Right renal pelvis (tissue), 4 donors: ENCODE measurements at places on chromosomes 13 and 19. TPM values are rescaled to one million over a fixed set of nuclear protein-coding genes. Genes with fewer than 3 reads are reported as not detected.

DNA sequence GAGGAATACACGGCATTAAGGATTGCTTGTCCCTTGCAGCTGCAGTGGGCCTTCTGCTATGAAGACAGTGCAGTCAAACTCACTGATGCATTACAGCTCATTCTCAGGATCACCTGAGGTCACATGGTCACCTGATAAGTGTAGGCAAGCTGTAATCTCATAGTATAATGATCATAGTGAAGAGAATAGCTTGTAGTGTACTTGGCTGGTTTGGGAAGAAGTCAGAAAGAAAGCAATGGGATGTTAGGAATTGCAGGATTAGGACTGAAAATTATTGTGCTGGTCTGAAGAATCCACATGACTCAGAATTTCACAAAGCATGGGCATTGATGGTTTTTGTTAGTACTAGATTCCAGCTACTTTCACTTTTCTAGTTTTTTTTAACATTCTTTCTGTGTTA, 76.7 kb downstream of the MBNL2 start:
- DNase-seq, result no peak

GRCh38 chr19:30563691-30564090, 191.5 kb downstream of the ZNF536 start:
- DNase-seq, result no peak

GRCh38 chr19:29614046-29614445, 8.0 kb downstream of the POP4 start:
- DNase-seq, result no peak

DNA sequence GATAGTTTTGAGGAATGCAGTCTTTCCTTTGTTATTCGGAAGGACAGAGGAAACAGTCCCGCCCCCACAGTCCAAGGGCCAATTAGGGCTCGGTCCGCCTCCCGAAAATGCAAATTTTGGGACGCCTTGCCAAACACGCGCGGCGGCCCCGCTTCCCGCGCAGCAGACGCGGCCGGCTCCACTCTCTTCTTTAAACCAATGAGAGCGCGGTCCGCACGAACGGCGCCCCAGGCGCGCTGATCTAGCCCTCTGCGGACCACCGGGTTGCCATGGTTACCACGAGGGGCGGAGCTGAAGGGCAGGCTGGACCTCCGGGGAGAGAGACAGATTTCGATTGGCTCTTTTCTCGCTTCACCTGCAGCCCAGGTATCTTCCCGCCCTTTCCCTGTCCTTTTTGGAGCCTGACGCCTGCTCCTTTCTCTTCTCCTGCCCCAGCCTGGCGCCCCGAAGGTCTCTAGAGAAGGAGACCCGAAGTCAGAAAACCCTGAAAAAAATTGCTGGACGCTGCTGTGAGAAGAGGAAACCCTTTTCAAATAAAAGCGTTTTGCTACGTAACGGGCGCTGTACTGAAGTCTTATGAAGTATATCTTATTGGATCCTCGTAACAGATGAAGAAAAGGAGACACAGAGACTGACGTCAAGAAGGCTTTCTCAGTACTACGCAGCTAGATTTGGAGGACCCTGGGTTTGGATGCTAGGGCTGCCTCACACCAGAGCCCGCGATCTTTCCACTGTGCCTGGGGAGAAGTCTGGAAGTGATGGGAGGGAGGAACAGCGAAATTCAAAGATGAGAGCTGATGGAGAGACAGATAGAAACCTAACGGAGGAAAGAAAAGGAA, 2.0 kb downstream of the PTH2 start:
- peak; percentile 56 for DNase-seq

GRCh38 chr19:18517606-18518005, 4.3 kb downstream of the ELL start:
- no peak for DNase-seq

The CYP2A6 gene
- polyA plus RNA-seq, result not detected
